Stimulated activated CD8-positive, alpha-beta memory T cell treated with anti-CD3 and anti-CD28 coated beads, Interleukin-4, amount 100 ng/mL, for 4 hours (primary cell): ENCODE measurements at places on chromosomes 2 and 18.

GRCh38 chr2:236674238-236674637 lies 104.6 kb downstream of the ACKR3 start:
- DNase-seq = no peak

DNA sequence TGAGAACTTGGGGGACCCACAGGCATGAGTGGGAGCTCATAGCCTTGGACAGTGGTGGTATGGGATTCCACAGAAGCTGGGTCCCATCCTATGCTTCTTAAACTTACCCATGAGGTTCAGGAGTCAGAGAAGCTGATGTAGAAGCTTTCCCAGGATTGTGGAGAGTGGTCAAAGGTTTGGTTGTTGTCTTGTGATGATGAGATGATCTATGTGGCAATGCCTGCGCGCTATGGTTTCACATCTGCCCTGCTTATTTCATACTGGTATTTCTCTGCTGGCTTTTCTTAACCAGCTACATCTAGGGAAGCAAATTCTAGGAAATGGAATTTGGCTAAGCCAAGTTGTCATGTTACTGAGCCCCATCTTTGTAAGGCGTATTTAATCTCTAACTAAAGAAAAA lies 168.6 kb downstream of the ZNF407 start:
- no peak for DNase-seq

GRCh38 chr2:84243788-84244733 lies 215.0 kb downstream of the SUCLG1 start:
- no peak for DNase-seq

DNA sequence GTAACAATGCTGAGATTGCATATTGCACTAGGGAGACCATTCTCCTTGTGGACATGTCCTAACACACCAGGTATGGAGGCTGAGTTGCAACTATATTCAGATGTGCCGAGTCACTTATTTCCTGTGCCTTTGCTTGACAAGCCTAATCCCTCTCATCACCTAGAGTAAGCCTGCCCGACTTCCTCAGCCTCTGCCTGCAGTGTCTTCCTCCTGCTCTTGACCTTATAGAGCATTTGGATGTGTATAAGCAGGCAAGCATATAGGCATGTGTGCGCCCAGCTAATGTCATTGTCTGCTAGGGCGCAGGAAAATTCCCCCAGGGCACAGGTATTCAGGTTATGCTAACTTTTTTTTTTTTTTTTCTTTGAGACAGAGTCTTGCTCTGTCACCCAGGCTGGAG lies 316.9 kb downstream of the CDH2 start:
- DNase-seq = no peak

DNA sequence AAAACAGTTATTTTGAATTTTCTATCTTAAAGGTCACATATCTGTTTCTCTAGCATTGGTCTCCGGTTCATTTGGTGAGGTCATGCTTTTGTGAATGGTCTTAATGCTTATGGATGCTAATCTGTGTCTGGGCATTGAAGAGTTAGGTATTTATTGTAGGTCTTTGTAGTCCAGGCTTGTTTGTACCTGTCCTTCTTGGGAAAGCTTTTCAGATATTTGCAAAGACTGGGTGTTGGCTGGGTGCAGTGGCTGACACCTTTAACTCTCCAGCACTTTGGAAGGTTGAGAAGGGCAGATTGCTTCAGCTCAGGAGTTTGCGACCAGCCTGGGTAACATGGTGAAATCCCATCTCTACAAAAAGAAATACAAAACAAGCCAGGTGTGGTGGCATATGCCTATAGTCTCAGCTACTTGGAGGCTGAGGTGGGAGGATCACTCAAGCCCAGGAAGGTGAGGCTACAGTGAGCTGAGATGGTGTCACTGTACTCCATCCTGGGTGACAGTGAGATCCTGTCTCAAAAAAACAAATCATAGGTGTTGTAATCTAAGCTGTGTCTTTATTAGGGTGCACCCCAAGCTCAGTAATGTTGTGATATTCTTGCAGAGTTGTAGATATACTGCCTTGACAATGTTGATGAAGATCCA lies 82.3 kb downstream of the FAM117B start:
- DNase-seq = no peak

DNA sequence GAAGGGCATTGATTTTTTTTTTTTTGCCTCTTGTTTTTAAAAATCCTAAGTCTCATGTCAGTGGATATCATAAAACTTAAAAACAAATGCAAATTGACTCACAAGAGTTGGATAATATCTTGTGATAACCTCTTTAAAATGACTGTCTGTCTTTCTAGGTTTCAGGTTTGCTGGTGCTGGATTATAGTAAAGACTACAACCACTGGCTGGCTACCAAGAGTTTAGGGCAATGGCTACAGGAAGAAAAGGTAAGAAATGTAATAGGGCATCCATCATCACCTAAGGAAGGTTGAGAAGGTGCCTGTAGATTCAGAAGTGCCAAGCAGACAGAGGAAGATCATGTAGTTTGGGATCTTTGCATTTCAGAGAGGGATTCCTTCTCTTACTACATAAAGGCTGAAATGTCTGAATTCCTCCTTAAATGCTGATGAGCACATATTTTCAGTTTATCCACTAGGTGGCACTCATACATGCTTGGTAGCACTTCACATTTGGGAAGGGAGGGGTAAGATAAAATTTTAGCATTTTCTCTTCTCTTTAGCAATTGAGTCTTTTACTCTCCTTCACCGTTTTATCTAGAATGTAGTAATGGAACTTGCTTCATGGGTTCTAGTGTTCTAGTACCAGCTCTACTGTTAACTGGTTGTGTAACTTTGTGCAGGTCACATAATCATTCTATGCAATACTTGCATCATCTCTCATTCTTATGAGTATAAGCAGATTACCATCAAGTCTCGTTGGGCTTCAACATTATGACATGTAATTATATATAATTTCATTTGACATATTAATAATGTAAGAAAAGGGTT lies 21.1 kb downstream of the CPS1 start:
- no peak for DNase-seq

GRCh38 chr2:3644246-3644525 lies 13.8 kb upstream of the ALLC start:
- no peak for DNase-seq
